ENCODE measurements at places on chromosomes 7 and 10.

DNA sequence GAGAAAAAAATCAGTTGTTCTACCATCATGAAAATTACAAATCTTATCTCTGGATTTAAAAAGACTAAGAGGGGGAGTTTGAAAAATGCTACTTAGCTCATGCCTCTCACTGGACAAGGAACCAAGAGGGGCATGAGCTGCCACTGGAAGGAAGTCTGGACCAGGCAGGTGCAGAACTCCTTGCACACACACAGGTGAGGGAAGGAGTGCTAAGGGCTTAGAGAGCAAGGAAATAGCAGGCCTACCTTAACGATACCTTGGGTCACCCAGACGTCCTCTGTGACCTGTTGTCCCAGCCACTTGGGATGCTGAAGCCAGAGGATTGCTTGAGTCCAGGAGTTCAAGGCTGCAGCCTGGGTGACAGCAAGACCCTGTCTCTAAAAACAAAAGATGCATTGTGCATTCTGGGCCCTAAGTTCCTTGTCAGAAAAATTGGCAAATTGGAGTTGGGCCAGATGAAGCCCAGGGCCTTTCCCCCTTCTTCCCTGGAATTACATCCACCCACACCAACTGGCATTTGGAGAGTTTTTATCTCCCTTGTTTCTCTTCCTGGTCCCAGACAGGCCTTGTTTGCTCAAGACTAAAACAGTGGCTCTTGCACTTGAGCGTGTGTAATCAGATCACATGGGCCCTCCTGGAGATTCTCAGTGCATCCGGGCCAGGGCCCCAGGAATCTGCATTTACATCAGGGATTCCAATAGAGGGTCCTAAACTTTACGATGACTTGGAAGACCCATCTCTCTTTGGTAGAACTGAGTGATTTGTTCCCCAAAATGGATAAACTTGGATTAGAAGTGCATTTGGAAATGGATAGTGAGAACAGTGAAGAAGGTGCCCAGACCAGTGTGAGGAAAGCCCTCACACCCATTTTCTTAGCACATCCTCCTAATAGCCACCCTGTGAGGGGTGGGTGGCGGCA lies 3.0 kb downstream of the DDIT4 start:
- DNase-seq = no peak

GRCh38 chr10:131266936-131267813 lies 44.3 kb downstream of the TCERG1L start:
- DNase-seq = no peak

DNA sequence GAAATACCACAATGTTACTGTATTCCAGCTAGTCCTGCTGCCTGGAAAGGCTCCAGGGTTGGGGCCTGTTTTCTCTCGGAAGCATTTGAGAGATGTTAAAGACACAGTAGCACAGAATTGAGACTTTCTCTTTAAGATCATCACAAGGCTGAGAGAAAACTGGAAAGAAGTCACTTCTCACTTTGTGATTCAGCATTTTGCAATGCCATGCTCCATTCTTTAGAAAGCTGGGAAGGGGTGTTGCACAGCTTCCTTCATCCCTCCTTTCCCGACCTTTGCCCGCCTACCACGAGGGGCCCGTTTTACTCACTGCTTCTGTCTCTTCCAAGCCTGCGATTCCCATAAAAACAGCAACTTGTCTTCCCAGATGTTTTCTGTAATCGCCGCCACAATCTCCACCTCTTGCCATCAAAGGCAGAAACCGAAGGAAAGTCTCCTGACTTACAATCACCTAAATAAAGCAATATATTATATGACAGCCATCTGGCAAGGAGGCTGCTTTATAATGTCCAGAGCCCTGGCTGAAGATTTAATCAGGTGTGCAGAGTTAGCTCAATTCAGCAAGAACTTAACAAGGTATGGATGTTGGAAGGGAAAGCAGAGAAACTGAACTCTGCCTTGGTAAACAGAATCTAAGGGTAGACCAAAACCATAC lies 18.9 kb downstream of the NOD1 start:
- DNase-seq = no peak

DNA sequence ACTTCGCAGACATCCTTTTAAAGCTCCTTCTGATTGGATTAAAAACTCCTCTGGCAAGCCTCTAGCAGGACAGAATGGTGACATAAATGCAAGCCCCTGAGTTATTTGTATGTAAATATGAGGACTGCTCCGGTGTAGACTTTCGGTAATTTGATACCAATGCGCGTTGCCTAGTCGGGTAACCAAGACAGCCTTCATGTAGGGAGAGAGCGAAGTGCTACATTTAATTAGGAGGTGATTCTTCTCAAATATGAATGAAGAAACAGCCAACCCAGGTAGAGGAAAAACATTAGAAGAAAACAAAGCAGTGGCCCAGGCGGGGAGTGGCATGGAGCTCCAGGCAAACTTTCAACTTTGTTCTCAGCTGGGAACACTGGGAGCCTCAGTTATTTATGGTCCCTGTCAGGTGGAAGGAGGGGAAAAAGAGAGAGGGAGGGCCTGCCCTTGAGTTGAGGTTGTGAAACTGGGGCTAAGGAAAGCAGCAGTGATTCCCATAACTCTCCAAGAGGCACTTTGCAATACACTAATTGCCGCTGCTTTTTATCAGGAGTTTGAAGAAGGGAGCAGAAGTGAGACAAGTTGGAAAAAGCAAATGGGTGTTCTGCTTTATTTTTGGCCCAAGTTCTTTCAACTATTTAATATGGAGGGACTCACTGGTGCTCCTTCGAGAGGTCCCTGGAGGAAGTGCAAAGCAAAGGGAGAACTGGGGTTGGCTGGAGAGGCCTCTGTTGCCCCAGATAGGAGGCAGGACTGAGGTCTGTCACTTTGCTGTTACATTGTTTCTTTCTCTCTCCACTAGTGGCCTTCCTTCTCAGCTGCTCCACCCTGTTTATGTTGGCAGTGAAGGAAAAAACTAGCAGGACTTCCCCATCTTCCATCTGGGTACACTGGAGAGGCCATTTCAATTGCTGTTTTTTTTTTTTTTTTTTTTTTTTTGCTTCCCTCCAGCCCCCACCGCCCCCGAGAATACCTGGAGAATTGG lies 234.6 kb upstream of the CCDC6 start:
- no peak for DNase-seq

DNA sequence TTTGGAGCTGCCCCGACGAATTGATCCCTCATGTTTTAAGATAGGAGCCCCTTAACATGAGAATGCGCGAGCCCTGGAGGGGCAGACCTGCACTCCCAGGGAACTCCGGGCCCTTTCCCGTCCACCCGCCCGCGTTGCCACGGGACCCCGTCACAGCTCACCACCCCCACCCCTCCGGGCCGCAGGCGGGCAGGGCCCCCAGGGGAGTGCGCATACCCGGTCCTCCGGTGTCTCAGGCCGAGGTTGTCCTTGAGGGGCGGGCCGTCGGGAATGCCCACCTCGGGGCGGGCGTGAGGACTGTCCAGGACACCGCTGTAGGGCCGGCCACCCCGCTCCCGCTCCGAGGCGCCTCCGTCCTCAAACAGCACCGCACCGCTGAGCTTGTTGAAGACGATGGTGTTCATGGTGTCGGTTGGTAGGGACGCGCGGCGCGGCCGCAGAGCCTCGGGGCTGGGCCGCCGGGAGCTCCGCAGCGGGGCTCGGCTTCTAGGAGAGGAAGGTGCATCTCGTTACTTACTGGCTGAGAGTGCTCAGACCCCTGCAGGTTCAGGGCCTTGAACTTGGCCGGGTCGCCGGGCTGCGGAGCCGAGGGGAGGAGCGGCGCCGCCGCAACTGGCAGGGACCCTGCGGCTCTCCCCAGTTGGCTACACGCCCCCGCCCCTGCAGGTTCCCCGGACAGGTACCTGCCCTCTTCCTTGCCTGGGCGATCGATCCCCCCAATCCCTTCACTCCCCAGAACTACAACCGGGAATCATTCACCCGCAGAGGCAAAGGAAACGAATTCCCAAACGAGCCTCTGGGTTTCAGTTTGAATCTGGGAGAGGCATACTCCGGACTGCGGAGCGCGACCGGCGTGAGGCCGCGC lies 2.4 kb downstream of the MKX start:
- no peak for DNase-seq

GRCh38 chr10:46069771-46070463 lies 23.8 kb upstream of the MSMB start:
- no peak for DNase-seq

GRCh38 chr10:489330-489729 lies 200.1 kb downstream of the DIP2C start:
- DNase-seq = no peak

DNA sequence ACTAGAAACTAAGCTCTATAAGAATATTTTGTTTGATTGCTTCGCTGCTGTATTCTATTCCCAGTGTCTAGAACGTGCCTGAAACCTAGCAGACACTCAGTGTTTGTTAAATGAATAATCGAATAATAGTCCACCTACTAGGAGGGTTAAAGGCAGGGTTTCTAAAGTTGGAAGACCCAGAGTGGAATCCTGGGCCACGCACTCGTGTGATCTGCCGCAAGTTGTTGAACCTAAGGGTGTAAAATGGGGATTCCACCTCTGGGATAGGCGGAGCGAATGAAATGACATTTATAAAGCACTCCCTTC lies 702 bp upstream of the AGFG2 start:
- no peak for DNase-seq

DNA sequence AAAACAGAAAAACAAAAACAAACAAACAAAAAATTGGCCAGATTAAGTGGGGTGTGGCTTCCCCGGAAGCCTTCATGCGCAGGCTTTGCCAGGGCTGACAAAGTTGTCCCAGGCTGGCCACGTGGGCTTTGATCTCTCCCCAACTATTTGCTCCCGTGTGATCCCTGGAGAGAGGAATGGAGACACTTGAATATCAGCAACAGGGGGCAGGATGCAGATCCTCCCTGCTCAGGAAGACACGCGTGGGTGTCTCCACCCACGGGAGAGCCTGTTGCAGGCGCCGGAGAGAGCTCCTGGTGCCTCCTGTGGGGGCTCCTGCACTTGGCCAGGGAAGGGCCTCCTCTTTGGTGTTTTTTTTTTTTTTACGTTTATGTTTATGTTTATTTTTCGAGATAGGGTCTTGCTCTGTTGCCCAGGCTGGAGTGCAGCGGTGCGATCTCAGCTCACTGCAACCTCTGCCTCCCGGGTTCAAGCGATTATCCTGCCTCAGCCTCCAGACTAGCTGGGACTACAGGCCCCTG lies 19.0 kb downstream of the TRIM56 start:
- DNase-seq = no peak

GRCh38 chr10:90167174-90168064 lies 466.0 kb downstream of the KIF20B start:
- DNase-seq = no peak

DNA sequence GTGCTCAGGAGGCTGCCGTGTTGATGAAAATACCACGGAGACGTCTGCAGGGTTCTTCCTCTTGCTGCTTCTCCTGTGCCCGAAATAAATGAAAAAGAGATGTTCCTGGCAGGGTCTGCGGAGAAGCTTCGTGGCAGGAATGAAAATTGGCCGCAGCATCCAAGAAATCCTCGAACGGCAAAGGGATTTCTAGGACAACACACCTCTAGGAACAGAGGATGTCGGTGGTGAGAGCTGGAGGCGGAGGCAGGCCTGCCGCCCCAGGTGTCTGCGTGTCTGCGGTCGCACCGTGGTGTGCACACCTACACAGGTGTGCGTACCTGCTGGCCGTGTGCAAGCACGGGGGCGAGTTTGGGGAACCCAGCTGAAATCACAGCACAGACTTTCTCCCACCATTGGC lies 43.4 kb downstream of the TMEM130 start:
- no peak for DNase-seq

DNA sequence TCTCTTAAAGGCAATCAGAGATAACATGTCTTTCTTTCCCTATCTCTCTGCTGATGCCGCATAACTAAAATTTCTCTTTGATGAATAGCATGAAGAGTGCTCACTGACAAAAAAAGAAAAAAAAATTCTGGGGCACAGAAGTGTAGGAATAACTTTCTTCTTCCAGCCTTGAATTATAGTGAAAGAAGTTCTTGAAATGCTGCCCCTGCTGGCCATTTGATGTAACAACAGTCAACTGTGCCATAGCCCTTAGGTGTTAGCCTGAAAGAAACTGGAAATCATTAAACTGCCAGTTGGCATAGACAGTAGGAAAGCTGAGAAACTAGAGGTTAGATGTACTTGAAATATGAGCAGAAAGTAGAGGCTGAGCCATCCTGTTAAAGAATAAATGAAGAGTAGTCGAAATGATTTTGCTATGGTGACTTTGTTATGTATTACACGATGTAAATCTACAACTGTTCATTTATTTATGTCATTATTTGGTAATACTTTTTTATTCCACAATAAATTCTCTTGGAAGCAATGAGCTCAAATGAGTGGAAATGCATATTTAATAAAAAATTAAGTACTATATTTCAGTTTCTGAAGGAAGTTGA lies 48.3 kb upstream of the FAM171A1 start:
- DNase-seq = no peak

GRCh38 chr7:20194343-20194995 lies 22.7 kb downstream of the MACC1 start:
- DNase-seq = no peak

DNA sequence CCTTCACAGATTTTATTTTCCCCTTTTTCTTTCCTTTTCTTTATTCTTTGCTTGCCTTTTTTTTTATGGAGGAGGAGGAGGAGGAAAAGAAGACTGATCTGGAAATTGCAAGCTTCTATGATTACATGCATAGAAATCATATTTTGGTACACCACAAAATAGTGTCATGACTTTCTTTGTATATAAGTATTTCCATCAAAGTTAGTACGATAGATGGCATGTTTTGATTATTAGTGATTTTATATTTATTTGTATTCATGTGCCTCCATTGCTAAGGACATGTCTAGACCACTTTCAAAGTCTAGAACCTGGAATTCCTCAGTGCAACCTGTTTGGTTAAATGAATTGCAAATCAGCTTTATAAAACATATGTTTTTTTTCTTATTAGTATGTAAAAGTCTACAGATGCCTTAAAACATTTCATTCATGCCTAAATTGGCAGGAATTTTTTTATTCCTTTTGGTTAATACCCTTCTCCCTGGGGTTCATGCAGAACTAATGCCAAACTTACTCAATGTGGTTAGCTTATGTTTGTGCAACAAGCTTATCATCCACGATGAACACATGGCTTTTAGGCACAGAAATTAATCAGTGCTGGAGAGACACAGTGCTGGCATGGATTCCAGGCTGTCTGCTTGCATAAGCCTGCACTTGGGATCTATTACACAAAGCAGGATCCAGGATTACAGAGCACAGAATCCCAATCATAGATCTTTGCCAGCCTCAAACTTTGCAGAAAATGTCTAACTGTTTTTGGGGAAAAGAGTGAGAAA lies 213.1 kb downstream of the CHRM2 start:
- no peak for DNase-seq

- no peak for DNase-seq
These were observed 1.5 kb upstream of the HOXA9 start for GRCh38 chr7:27166531-27167505.

GRCh38 chr7:104156842-104157277 lies 51.0 kb downstream of the ORC5 start:
- no peak for DNase-seq

DNA sequence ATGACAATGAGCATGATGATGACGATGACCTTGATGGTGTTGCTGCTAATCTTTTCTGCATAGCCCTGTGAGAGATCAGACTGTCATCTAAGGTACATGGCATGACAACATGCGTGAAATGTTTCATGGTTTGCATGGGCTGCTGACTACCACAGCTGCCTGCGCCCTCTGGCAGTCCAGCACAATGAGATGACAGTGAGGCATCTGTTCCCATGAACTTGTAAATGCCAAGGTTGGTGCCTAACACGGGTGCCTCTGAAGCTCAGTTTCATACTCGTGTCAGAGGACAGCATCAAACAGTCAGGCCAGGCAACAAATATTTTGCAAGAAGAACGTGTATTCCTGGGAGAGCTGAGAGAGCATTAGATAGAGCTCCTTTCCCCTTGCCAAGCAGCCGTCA lies 122.0 kb upstream of the PRKCQ start:
- no peak for DNase-seq

GRCh38 chr7:80131675-80132435 lies 2.8 kb upstream of the GNAI1 start:
- DNase-seq = no peak
